ENCODE measurements at places on chromosomes 16 and 17.
A peak's percentile ranks its signal among the peaks of the same experiment; 100 is the strongest.

DNA sequence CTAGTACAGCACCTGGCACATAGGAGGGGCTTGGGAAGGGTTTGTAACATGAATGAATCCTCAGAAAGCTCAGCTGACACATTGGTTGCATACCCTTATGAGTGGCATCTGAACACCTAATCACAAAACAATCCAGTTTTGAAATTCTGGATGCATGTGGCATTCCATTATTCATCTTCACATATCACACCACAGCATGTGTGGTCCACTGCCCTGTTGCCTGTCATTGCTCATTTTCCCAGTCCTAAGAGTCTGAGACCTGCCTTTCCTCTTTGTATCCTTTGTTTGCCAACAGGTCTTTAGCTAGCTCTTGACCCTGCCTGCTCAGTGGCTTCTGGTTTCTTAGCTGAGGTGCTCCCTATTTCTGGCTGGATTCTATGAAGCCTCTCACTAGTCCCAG lies 170.8 kb upstream of the ASIC2 start:
- DNase-seq = no peak

DNA sequence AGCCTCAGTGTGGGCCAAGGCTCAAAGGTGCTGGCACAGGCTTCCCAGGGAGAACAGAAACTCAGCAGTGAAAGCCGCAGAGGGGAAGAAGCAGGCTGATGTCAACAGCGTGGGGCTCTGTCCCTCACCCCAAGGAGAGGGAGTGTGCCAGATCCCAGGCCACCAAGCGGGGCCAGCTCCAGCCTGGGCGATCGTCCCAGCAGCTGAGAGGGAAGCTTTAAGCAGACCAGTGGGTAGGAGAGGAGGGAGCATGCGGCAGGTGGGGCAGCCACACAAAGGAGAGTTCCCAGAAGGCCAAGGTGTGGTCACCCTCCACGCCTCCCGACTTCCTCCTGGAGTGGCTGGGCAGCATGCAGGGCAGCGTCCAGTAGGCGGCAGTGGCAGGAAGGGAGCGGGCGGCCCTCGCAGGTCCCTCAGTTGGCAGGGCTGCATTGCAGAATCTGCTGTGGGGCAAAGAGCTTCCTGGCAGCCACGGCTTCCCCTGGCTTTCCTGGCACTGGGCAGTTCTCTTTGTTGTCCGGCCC lies 6.0 kb downstream of the SYNGR2 start:
- peak; percentile 86 for DNase-seq

DNA sequence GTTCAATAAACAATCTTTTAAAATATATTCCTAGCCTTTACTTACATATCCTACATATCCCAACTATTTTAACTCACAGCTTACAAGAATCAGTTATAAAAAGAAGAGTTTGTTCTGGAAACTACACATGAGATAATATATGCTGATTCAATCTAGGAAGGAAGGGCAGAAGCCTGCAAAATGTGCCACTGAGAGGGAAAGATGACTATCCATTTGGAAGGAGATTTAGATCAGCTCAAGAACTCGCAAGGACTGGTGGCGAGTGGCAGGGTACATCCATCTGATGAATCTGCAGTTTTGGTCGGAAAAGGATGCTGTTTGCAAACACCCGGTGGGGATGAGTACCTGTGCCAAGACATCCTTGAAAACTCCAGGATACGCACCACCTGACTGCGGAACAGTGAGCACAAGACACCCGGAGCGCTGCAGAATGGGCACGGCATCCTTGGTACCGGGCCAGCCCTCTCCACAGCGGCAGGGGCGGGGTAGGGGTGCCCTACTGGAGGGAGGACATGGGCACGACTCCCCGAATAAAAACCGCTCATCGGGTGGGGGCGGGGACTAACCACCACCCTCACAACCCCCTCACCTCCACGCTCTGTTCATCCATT lies 723 bp downstream of the TRIM37 start:
- peak; percentile 11 for DNase-seq

DNA sequence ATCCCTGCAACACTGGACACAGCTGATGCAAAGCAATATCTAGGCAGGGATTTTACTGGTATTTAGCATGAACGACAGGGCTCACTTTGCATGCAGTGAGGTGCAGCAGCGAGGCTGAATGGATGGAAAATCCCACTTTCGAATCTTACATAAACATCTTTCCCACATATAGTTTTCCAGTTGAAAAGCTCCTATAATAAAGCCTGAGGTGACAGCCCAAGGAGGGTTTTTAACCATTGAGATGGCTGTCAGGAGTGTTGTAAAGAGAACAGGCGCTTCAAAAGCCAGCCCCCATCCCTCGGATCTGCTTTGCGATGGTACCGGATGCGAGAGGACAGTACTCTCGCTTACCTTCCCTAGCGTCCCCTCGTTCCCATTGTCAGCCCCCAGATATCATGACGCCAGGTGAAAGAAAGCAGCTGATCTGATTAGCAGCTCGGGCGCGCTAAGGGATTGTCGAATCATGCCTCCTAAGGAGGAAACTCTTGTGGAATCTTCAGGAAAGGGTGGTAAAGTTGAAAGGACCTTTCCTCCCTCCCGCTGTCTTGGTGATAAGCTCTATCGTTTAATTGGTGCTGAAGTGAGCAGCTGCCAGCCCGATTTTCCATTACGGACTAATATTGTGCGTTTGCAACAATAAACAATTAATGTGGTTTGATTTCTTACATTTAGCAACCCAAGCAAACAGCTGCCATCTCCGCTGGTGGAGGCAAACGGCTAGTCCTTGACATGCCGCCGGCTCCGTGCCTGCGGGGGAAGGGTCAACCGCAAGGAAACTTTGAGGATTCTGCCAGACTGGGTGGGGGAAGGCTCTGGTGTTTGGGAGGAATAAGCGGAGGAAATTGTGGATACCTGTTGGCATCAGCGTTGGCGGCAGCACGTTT lies 1.8 kb downstream of the CDH8 start:
- no peak for DNase-seq

- DNase-seq = no peak
Observed at GRCh38 chr17:36920032-36921005, 17.0 kb upstream of the LHX1 start.

- no peak for DNase-seq
Observed at GRCh38 chr16:10554569-10554968, 25.8 kb downstream of the EMP2 start.

DNA sequence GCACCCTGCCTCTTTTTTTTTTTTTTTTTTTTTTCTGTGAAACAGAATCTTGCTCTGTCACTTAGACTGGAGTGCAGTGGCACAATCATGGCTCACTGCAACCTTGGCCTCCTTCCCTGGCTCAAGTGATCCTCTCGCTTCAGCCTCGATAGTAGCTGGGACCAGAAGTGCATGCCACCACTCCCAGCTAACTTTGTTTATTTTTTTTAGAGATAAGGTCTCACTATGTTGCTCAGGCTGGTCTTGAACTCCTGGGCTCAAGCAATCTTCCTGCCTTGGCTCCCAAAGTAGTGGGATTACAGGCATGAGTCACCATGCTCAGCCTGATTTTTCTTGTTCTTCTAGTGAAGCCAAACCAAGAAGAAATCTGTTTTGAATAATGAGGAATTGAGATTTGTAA lies 25.0 kb downstream of the CDK12 start:
- no peak for DNase-seq

DNA sequence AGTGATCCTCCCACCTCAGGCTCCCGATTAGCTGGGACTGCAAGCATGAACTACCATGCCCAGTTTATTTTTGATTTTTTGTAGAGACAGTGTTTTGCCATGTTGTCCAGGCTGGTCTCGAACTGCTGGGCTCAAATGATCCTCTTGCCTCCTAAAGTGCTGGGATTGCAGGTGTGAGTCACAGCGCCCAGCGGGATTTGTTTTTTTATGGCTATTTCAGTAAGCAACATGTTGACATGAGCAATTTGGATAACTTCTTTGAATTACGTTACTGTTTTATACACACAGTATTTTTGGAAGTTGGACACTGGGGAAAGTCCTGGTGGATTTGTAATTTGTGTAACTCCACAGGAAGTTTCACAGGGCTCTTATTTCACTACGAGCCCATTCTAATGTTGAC lies 18.5 kb upstream of the RHOT1 start:
- no peak for DNase-seq

DNA sequence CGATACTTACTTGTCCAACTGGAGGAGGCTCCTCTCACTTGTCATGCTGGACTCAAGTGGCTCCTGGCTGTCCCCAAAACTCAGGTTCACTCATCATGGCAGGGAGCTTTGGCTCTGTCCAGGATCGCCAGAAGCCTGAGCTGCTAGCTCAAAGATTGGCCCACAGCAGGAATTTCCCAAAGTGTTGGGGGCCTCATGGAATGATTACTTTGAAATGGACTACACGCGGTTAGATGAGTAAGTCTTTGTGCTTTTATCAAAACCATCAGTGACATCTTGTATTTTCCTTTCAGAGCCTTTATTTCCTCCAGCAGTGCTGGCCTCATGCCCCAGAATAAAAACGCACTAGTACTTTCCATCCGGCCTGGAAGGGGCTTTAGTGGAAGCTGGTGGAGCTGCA lies 29.2 kb upstream of the PHB1 start:
- DNase-seq = no peak

- no peak for DNase-seq
Observed at GRCh38 chr16:51031598-51031997, 119.5 kb downstream of the SALL1 start.

- no peak for DNase-seq
Observed at GRCh38 chr17:39566094-39566850, 41.4 kb downstream of the NEUROD2 start.

GRCh38 chr17:43986225-43986981 lies 18.0 kb upstream of the NAGS start:
- DNase-seq = no peak

DNA sequence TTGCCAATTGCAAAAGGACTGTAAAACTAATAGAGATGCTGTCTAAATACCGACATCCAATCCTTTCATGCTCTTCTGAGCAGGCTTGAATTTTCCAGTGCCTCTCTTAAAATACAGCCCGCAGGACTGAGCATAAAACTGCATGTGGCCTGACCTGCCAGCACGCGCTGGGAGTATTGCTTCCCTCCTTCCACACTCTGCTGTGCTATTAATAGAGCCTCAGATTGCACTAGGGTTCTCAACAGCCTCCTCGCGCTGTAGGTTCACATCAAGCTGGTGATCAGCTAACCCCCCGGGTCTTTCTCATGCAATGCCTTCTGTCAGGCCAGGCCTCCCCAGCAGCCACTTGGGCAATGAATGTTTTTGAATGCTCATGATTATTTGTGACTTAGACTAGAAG lies 14.2 kb upstream of the MSI2 start:
- DNase-seq = no peak

DNA sequence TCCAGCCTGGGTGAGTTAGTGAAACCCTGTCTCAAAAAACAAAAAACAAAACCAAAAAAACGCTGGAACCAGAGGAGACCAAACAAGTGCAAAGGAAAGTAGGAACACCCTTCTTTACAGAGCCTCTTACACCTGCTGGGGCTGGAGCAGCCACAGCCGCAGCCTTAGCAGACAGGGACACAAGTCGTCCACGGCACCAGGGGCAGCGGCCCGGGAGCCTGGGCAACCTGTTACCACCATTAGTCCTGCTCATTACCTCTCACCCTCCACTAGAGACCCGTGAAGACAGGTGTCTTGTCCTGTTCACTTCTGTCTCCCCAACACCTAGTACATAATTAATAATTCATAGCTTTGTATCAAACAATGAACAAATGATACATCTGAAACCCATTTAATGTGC lies 83.6 kb downstream of the C16orf78 start:
- DNase-seq = no peak

GRCh38 chr17:7842380-7843256 lies 8.6 kb downstream of the KDM6B start:
- peak; percentile 98 for DNase-seq

DNA sequence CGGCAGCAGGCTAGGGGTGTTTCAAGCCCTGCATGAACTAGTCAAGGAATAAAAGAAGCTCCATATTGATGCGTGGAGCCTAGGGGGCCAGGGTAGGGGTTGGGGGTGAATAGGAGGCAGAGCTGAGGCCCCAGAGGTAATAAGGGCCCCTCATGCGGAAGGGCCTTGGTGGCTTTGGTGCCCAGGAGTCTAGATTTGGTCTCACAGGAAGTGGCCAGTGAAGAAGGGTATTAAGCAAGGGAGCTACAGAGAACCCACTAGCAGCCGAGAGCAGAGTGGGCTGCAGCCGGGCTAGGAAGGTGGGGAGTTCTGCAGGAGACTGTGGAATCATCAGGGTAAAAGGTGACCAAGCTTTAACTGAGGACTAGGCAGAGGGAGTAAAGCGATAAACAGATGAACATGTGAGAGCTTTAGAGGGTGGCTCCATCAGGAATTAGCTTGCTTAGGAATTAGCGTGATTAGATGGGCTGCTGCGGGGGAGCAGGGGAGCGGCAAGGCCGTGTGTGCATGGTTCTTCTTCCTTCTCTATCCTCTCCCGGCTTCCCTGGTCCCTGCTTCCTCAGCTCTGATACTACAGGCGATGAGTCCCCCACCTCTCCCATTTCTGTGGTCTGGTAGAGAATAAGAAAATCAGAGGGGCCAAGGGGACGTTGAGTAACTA lies 9.8 kb downstream of the GNGT2 start:
- no peak for DNase-seq

DNA sequence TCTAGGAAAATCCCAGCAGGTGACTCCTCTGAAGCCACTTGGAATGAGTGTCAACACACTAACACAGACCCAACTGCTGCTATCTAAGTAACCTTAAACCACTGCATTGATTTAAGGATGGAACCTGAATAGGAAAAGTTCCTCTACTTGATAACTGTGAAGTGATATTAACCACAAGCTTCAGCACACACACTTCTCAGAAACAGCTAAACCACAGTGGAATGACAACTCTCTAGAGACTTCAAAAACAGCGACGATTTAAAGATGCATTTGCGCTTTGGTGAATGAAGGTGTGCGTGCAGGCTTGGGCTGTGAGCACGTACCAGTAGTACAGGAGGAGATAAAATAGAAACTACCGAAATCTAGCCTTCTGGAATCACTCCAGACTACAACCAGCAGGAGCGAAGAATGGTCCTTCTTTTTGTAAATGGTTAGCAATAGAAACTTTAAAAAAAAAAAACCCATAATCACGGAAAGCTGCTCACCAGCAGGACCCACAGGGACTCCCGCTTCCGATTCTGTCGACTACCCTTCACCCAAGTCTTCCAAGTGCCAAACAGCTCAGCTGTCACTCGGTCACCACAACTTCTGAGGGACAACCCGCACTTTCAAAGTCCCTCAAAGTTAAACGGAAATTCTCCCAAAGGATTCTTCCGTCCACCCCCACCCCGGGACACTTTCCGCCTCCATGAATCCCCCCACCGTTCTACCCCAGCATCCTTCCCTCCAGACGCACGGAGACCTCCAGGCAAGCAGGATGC lies 137.7 kb upstream of the CORO6 start:
- peak; percentile 9 for DNase-seq

DNA sequence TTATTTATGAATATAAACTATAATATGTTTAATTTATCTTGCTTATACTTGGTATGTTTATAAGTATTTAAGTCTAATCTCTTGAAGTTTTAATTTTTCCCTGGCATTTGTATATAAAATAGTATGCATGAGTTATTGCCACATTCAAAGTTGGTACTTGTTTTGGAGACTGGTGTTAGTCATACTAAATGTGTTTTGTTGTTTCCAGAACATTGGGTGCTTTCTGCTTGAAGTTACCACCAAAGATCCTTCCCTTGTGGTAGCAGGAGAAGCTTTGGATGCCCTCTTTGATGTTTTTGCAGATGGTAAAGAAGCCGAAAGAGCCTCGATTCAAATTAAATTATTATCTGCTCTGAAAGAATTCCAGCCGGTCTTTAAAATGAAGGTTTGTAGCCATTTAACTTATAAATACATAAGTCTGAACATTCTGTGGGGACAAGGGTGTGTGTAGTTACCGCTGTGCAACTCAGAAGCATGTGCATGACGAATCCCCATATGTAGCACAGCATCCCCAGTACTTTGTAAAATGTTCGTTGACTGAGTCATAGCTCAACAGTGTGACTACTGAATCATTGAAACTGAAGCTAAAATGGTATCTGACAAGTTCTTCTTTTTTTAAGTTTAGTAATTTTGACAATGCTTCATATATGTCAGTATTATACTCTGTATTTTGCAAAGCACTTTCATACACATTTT lies 36.4 kb downstream of the HEATR3 start:
- DNase-seq = peak; percentile 89
